ENCODE measurements at places on chromosomes 11 and 22.
A peak's percentile ranks its signal among the peaks of the same experiment; 100 is the strongest.

GRCh38 chr22:22700631-22701030 is 56.2 kb downstream of the GGTLC2 start:
- DNase-seq = no peak

- DNase-seq = no peak
These were observed 3.2 kb downstream of the PRDM10 start for GRCh38 chr11:129999407-129999806.

GRCh38 chr11:134845474-134846327 is 433.7 kb upstream of the B3GAT1 start:
- DNase-seq = no peak

- no peak for DNase-seq
These were observed 49.8 kb downstream of the CLMP start for GRCh38 chr11:123145220-123145619.

DNA sequence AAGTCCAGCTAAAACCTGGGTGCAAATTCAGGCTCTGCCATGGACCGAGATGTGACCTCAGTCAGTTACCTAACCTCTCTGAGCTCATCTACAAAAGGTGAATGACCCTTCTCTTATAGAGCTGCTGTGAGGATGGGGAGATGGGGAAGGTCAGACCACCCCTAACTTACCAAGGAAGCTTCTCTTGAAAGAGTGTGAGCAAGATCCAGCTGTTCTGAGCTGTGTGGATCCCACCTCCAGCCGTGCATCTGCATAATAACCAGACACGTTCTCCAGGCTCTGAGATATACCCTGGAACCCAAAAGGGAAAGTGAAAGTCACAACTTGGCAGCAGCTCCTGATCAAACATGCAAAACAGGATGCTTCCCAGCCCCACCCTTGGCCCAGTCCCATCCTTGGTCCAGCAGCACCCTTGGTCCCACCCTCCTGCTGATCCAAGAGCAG is at the start of gene APOL3:
APOL3 (minus strand) TSS at position 257 of the 444 bp plus-strand sequence. CDS start 11,700 bp downstream, outside the sequence.
- DNase-seq = peak; percentile 62

DNA sequence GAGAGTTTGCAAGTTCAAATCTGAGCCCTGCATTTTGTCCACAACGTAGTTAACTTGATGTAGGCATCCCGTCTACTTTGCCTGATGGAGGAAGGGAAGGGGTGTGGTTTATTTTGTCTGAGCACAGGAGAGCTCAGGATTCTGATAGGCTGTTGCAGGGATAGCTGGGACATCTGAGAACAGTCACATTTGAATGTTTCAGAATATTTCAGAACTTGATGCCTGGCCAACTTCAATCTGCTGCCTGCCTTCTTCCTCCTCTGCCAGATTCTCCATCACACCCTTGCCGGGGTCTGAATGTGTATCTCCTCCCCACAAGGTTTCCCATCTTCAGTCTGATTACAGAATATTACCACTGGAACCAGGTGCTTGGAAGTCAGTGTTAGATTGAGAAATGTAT is 51.6 kb downstream of the NTM start:
- DNase-seq = no peak

- no peak for DNase-seq
These were observed 6.7 kb downstream of the JOSD1 start for GRCh38 chr22:38694049-38694448.

GRCh38 chr22:37051391-37052385 is at the start of gene KCTD17:
Gene KCTD17 (plus strand): TSS chr22:37051742. CDS start chr22:37051761, 19 bp downstream.
- peak; percentile 17 for DNase-seq

GRCh38 chr11:67238894-67239782 is 27.1 kb upstream of the GRK2 start:
- no peak for DNase-seq

DNA sequence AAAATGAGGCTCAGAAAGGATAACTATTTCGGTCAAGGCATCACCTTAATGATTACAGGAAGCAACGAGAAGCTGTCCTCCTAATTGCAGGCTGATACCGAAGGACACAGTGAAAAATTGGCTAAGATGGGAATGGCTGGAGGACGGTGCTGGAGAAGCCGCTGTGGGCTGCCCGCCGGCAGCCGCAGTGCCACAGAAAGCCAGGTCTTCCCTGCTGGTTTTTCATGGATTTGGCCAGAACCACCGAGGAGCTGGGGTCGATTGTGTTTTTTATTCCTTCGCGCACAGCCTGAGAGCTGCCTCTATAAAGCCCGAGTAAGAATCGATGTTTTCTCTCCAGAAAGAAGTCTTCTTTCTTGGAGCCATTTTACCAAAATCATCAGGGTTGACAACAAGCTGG is 1484.2 kb downstream of the BRD1 start:
- DNase-seq = no peak

DNA sequence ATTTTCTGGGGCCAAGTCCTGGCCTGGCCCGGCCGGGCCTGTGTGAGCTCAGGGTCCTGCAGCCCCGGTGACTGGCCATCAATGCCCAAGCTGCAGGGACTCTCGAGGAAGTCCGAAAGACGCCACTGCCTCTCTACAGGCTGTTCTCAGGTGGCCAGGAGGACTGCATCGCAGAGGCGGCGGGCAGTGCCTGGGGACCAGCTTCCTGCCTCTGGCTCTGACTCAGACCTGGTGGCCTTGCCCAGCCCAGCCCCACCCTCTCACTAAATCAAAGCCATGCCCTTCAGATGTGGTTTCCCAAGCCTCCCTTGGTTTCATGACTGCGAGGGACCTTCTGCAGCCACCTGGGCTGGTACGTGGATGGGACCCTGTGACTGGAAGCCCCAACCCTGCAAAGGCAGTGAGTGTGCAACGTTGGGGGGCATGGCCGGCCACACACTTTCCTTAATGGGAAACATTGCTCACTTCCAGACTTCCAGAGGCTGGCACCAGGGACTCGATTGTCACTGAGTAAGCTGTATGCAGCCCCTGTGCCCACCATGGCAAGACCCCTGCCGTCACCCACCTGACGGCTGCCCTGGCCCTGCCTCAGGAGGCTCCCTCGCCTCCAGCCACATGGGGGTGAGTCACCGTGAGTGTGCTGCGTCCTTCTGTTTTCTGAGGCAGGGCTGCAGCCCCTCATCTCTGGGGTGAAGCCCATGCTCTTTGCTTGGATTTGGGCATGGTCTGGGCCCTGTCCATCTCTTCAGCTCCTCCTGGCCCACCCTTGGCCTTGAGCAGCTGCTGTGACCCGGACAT is 6.0 kb upstream of the FGF3 start:
- DNase-seq = no peak

DNA sequence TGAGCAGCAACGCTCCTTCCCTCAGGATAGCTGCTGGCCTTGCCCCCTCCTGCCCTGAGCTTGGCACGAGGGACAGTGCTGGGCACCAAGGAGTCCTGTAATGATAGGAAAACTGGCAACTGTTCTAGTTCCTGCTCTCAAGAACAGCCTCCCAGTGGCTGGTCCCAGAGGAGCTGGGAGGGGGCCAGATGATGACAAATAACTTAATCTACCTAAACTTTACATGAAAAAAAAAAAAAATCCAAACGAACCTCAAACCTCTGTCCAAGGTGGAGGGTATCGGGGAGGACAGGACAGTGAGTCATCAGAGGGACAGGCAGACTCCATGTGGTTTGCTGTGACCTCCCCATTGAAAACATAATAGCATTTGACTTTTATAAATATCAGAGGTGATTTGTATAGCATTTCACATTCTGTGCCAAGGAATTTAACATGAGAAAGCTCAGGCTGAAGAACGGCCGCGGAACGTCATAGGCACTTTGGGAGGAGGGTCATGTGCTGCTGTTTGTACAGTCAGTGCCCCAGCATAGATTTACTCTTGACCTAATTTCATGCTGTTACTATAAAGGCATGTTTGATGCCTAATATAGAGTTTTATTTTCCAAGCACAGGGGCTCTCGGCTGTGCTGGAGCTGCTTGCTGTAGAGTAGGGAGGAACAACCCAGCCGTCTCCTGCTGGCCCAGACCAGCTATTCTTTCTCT is 98.2 kb upstream of the NNMT start:
- DNase-seq = peak; percentile 85

DNA sequence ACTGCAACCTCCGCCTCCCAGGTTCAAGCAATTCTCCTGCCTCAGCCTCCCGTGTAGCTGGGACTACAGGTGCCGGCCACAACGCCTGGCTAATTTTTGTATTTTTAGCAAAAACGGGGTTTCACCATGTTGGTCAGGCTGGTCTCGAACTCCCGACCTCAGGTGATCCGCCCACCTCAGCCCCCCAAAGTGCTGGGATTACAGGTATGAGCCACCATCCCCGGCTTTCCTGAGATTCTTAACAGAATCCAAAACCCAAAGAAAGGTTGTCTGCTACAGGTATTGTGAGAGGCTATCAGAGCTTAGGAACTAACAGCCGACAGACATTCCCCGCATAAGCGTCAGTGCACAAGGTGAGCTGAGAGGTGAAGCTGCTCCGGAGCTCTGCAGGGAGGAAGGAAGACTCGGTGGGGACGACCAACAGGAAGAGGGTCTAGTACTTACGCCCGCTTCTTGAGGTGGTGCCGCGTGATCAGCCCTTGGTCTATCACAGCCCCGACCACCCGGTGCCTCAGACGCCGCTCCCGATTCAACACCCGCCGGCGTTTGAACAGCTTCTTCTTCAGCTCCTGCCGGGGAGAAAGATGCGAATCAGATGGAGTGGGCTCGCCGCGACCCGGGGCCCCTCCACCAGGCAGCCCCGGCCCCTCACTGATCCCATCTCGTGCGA is 470 bp downstream of the C11orf98 start:
- DNase-seq = no peak

GRCh38 chr22:31185056-31185455 is 25.1 kb downstream of the RNF185 start:
- no peak for DNase-seq

DNA sequence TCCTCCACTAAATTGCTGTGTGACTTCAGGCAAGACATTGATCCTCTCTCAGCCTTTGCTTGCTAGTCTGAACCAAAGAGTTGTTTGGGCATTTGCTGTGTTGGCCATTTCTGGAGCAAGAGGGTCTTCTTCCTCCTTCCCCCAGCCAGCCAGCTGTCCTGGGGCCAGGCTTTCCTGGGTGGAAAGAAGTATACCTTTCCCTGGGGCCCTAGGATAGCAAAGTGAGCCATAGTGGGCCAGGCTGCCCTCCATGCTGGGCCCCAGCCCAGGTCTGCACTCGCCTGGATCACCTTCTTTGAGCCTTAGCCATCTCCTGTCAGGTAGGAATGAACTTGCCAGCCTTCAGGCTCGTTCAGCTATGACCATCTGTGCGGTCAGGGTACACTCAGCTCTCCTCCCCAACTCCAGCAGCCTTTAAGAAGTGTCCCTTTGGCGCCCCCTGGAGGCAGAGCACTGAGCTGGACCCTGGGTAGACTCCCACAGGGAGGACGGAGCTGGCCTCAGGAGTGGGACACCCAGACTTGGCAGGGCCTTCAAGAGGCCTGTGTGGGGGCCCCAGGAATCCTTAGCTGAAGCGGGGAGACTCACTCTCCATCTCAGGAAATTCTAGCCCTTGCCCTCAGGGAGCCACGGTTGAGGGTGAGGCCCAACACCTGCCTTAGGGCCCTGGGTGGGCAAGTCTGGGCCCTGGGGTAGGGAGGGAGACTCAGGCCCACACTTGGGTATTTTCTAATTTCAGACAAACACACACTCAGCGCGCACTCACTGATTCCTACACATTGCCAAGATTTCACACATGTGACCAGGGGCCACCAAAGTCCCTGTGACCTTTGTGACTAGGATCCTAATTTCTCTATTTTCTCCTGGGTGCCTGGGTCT is 35.6 kb upstream of the TPBGL start:
- peak; percentile 41 for DNase-seq

DNA sequence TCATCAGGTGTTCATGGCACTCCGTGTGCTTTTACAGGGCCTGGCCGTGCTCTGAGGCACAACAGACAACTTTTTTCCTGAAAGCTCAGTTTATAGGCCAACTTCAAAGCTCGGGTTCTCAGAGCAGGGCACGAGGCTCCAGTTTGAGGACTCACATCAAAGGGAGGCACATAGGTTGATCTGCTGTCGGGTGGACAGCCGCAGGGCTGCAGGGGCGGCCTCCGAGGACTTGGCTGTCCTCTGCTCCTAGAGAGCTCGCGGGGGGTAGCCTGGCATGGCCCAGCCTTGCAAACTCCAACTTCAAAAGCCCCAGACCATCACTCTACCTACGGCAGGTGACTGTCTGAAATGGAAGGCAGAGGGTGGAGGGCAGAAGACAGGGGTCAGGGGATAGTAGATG is 31.6 kb downstream of the C11orf58 start:
- DNase-seq = no peak

DNA sequence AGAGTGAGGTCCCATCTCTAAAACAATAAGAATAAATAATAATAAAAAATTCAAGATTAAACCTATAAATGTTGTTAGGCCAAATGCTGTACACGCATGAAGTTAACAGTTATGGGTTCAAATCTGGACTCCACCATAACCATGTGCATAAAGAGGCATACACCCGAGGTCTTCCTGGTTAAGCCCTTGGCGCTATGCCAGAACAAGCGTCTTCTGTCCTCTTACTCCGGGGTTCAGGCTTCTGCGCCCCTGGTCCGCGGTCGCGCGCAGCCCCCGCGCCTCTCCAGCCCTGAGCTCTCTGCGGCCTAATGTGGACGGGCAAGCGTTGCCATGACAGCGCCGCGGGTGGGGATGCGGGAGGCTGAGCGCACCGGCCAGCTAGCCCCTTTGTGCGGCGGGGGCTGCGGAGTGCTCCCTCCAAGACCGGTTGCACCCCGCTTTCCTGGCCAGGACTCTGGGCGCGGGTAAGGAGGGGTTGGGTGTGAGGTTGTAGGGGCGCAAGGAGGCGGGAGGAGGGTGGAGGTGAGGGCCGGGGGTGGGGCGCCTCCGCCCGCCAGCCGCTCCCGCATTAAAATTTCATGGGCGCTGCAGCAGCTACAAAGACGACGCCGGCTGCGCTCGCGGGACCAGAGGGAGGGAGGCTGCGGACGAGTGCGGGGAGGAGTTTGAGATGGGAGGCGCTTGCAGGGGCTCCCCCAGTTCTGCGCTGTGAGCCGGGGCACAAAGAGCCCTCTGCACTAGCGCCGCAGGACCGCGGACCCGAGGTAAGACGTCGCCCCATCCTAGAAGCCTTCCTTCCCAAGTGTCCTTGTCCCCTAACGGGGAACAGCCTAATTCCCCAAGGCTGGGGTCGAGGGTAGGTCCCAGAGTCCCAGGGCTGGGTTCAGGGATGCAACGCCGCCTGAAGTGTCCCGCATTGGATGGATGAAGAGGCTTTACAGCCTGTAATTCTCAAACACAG is at the start of gene MIAT:
MIAT (plus strand) TSS at position 698 of the 961 bp plus-strand sequence.
- DNase-seq = no peak

All from skin of body (tissue), 3 donors.